ENCODE measurements at places on chromosomes 2 and 18.

- DNase-seq, result peak; percentile 85
Observed at GRCh38 chr18:77065221-77065981, 67.2 kb downstream of the MBP start.

- no peak for DNase-seq
Observed at GRCh38 chr2:106223347-106223746, 29.2 kb upstream of the UXS1 start.

- no peak for DNase-seq
Observed at GRCh38 chr18:42814184-42814583, 301.3 kb downstream of the RIT2 start.

GRCh38 chr2:225122583-225123486 lies 80.6 kb upstream of the DOCK10 start:
- no peak for DNase-seq

GRCh38 chr2:125746321-125747164 lies 909.4 kb upstream of the GYPC start:
- DNase-seq, result no peak

GRCh38 chr2:25041307-25041927 lies 459 bp upstream of the EFR3B start:
- peak; percentile 23 for DNase-seq

DNA sequence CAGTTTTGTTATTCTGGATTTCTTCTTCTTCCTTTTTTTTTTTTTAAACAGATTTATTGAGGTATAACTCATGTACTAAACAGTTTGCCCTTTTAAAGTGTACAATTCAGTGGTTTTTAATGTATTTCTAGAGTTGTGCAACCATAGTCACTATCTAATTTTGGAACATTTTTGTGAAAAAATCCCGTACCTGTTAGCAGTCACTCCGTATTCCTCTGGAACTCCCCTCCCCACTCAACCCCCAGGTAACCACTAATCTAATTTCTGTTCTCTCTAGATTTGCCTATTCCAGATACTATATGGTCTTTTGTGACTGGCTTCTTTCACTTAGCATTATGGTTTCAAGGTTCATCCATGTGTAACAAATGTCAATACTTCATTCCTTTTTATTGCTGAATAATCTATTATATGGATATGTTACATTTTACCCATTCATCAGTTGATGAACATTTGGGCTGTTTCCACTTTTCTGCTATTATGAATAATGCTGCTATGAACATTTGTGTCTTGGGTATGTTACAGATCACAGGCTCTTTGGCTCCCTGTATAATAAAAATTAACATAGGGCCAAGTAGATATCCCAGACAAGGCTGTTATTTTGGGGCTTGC lies 21.9 kb downstream of the EHBP1 start:
- no peak for DNase-seq

DNA sequence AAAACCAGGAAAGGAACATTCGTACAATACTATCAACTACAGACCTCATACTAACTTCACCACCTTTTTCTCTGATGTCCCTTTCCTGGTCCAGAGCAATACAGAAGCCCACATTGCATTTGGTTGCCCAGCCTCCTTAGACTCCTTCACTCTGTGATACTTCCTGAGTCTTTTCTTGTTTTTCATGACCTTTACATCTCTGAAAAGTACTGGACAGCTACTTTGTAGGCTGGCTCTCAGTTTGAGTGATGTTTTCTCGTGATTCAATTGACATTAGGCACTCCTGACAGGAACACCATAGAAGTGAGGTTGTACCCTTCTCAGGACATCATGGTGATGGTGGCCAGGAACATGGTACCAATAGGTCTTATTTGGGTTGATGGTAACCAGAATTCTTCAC lies 185.9 kb upstream of the SLC39A10 start:
- no peak for DNase-seq

DNA sequence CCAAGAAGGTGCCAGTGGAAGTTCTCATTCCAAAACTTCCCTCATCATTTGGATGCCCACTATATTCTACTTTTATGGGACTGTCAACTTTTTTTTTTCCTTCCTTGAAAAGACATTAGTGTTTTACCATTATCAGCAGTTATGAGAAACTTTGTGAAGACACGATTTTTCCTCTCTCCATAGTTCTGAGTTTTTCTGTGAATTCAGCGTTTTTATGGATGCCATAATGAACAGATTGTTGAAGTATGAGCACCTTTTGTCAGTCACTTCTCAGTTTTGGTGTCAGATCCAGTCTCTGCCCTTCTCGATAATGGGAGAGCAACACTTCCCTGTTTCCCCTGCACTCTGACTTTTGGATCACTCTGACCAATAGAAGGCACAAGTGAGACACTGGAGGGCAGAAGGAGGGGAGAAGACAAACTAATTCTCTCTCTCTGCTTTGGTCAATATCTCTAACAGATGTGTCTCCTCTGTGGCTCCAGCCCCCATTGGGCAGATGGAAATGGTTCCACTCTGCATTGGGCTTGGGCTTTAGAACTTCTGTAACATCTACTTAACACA lies 53.5 kb upstream of the FN1 start:
- no peak for DNase-seq

DNA sequence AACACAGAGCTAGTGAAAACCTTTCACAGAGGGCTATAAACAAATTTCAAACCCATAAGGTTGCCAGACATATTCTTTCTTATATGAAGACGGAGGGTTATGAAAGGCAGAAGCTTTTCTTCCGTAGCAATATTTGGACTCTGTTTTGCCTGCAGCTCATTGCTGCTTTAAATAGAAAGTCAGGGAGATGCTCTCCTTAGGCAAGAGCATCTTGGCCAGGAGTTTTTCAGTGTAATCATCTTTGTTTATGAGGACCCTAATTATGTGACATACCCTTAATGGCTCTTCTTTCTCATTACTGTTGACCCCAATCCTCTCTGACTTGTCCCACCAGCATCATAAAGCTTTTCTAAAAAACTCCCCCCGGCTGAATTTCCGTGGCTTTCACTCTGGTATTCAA lies 433.4 kb upstream of the NRXN1 start:
- DNase-seq, result no peak

- DNase-seq, result no peak
Observed at GRCh38 chr18:69830189-69830588, 117.5 kb downstream of the CD226 start.

- DNase-seq, result no peak
Observed at GRCh38 chr2:238868067-238868524, 20.2 kb downstream of the TWIST2 start.

DNA sequence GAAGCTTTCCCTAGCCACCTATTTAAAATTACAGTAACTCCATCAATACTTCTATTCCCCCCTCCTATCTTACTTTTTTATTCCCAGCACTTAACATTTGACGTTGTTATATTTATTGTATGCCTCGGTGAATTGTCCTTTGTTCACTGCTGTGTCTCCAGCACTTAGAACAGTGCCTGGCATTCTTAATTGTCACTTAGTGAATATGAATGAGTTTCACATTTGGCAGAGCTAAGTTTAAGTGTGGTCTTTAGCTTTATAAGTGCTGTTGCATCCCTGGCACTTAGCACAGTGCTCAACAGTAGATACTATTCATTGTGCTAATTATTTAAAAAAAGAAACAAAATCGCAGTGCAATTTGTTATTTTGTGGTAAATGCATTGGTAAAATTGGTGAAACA lies 1.7 kb downstream of the RMP24 start:
- DNase-seq, result no peak

- no peak for DNase-seq
Observed at GRCh38 chr2:238434846-238435751, 8.4 kb downstream of the ASB1 start.

- DNase-seq, result peak; percentile 42
Observed at GRCh38 chr18:56235481-56236013, 402.8 kb downstream of the TXNL1 start.

- DNase-seq, result no peak
Observed at GRCh38 chr2:225891013-225891412, 491.5 kb downstream of the NYAP2 start.

GRCh38 chr2:46258937-46259776 lies 38.0 kb upstream of the EPAS1 start:
- no peak for DNase-seq

DNA sequence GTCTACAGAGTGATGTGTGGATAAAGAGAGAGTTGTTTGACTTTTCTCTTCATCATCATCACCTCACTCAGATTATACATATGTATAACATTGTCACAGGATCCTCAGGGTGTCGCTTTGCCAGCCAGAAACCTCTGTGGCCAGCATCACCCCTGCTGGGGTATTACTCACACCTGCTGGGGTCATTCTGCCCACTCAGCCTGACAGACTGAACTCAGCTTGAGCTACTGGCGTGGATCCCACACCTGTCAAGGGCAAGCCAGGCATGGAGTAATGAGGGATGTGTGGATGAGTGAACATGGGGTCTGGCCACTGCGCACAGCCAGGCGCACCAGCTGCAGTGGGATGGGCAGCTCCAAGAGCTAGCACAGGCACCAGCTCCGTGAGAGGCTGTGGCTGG lies 870.6 kb downstream of the CBLN2 start:
- DNase-seq, result no peak

- no peak for DNase-seq
Observed at GRCh38 chr2:24853996-24854395, 60.8 kb downstream of the CENPO start.

DNA sequence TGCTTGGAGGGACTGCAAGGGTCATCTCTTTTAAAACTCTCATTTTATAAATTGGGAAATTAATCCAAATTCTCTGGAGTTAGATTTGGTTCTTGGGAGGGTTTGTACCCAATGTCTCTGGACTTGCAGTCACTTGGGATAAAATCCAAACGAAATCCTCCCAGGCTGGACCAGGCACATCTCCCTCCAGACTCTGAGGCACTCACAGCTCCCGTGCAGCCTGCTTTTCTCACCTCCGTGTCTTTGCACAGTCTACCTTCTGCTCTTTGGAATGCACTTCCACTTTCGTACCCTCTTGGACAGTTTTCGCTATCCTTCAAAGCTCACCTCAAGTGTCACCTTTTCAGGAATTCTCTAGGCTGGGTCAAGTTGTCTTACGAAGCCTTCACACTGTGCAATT lies 166.3 kb downstream of the MYCN start:
- DNase-seq, result no peak

- DNase-seq, result no peak
Observed at GRCh38 chr2:7625392-7626138, 708.4 kb downstream of the RNF144A start.

- no peak for DNase-seq
Observed at GRCh38 chr2:65317841-65318240, 90.2 kb downstream of the ACTR2 start.

- DNase-seq, result no peak
Observed at GRCh38 chr18:52343138-52343537, 3.1 kb downstream of the DCC start.

- no peak for DNase-seq
Observed at GRCh38 chr2:221614274-221614673, 42.2 kb upstream of the EPHA4 start.

DNA sequence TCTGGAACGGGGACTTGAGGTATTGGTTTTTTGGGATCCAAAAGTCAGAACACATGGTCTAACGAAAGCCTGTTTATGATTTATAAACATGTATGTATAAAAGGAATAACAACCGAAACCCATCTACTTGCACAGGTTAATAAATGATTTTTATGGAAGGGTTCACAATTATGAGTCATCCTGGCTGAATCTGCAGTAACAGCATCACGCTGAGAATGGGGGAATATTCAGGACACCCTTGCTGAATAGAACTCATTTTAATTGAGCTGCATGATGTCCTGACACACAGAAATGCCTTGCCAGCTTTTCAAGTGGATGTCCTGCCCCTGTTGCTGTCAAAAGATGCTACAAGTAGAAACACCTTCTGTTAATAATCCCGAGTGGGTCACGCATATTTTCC lies 54.7 kb upstream of the TGFA start:
- DNase-seq, result no peak

DNA sequence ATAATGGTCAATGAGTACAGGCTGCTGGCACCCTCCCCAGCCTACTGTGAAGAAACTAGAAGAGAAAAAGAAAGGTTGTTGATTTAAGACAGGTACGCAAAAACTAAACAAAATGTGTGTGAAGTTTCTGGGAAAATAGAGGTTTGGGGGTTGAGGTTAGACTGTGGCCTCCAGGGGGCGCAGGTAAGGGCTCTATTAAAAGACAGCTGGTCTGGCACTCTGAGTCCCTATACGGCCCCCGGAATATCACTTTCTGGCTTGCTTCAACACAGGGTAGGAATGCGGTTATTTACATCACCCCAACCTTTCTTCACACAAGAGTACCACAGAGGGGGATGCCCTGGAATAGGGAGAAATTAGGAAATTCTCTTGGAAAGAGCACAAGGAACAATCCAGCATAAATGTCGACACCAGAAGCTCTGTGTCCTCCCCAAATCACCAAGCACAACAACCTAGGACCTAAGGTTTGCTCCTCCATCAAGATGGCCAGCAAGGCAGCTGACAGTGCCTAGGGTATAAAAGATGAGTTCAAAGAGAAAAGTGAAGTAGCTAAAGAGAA lies 480.8 kb upstream of the KLHL29 start:
- no peak for DNase-seq

GRCh38 chr18:54802178-54802577 lies 26.1 kb upstream of the RAB27B start:
- DNase-seq, result no peak

DNA sequence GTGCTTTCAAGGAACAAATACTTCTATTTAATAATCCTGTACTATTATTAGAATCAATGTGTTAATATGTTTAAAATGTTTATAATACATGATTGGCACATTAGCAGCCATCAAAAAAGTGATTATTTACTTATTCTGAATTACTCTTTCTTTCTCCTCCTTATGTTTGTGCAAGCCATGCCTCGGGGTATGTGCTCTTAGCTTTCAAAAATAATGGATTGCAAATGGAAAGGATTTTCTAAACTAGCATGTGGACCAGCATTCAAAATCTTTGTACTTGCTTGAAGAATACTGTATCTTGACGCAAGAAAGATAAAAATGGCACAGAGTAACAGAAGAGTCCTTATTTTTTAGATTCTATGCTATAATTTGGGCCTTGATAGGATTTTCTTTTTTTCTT lies 156.5 kb downstream of the CDH7 start:
- DNase-seq, result no peak

- DNase-seq, result no peak
Observed at GRCh38 chr18:69267895-69268294, 132.8 kb upstream of the DOK6 start.

- no peak for DNase-seq
Observed at GRCh38 chr2:121372721-121373353, 87.8 kb upstream of the TFCP2L1 start.

DNA sequence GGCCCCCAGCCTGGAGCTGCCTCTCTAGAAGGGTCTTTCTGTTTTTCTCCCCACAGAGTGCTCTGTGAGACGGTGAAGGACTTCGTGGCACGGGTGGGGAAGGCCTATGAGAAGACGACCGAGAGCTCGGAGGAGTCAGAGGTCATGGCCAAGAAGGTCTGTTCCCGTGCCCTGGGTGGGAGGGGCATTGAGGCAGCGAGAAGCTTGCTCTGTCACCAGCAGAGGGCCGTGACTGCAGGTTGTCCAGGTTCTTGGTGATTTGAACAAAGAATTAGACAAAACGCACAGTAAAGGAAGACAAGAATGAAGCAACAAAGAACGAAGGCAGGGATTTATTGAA lies 93.9 kb downstream of the DGKD start:
- DNase-seq, result no peak

Data from CD4-positive, alpha-beta T cell treated with Interleukin-4 for 1 hour (primary cell).